Fibroblast of skin of left biceps (primary cell): ENCODE measurements at places on chromosomes 5 and 9.

GRCh38 chr9:71121275-71122021, at the start of gene TRPM3:
Gene TRPM3 (minus strand): TSS chr9:71121621. CDS start chr9:71121354, 267 bp downstream.
- DNase-seq, result no peak

GRCh38 chr5:32297181-32298058, 15.3 kb downstream of the MTMR12 start:
- DNase-seq, result no peak

DNA sequence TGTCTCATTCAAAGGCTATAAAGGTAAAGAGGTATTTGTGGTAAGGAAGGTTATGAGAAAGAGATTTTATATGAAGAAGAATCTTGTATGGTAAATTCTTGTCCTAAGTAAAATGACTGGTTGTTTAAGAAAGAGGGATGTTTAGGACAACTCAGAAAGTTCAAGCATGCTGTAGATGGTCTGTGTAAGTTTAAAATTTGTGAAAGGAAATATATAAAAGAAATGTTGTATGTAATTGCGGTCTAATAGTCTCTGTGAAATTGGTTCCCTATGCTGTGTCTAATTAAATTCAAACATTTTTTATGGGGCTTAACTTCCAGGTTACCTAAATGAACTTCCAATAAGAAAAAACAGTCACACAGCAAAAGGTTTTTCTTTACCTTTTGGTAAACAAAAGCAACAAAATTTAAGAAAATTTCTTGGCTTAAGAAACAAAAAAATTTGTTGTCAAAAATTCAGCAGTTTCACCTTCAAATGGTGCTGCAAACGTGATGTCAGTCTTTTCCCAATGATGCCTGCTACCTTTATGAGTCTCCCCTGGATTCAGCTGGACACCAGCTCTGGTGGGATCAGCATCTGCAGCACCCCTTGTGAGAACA, 83.0 kb upstream of the FCN1 start:
- DNase-seq, result no peak

- DNase-seq, result no peak
Observed at GRCh38 chr5:14143841-14144585, 871 bp downstream of the TRIO start.

GRCh38 chr5:178473854-178474253, 116.3 kb downstream of the COL23A1 start:
- no peak for DNase-seq

DNA sequence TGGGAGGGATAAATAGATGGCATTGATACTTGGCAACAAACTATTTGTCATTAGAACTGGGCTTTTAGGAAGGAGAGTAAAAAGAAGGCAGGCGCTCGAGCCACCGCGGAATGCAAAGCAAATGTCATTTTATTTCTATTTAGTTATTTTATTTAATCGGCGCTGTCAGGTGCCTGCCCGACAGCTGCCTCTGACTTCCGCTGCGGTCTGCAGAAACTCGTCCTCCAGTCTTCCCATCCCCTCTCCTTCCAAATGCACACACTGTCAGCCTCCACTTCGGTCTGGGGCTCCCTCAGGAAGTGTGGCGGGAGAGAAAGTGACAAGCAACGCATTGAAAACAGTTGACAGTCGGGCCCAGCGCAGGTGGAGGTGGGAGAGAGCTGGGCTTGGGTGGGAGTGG, 29.3 kb downstream of the ASS1 start:
- DNase-seq, result no peak

DNA sequence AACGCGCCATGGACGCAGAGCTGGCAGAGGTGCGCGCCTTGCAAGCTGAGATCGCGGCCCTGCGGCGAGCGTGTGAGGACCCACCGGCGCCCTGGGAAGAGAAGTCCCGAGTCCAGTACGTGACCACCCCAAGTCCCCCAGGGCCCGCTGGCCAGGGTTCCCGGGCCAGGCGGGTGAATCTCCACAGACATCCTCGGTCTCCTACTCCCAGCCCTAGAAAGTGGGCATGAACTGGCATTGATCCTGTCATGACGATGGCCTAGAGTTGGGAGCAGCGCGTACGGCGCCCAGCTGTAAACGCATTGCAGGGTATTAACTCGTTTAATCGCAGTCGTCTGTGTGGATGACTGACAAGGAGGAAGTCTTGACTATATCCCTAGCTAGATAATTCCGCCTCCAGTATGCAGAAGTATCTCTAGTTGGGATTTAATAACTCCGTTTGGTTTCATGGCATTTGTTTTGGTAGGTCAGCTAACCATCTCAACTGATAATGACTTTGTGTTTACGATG, 293 bp downstream of the CENPP start:
- no peak for DNase-seq

DNA sequence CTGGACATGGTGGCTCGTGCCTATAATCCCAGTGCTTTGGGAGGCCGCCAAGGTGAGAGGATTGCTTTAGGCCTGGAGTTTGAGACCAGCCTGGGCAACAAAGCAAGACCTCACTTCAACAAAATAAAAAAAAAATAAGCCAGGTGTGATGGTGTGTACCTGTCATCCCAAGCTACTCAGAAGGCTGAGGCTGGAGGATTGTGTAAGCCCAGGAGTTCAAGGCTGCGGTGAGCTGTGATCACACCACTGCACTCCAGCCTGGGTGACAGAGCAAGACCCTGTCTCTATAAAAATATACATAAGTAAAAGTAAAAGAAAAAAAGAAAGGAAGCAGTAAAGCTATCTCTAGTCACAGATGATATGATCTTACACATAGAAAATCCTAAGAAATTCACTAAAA, 59.5 kb upstream of the SYNPO start:
- DNase-seq, result no peak

DNA sequence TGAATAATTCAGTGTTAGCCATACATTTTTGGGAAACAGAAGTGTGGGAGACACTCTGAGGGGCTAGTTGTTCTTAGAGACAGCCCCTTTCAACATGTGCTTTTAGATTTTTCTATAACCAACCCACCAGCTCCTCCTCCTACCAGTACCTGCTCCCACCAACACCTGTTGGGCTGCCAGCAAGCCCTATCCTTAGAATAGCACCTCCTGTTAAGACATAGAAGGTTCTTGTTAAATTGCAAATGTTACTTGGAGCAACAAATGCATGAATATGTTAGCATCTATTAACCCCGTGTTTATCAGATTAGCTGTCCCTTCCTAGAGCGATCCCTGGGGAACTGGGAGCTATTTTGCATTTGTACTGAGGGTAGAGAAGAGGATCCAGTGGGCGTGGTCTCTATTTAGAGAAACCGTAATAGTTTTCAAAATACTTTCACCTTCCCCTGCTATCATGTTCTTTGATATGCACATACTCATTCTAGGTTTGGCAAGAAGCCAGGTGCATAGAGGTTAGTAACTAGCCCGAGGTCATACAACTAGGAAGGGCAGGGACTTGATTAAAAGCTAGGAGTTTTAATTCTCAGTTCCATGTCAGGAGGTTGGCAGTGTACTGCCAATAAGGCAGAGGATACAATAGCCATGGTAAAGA, 334.4 kb downstream of the KCTD16 start:
- no peak for DNase-seq

GRCh38 chr5:39164016-39164415, 55.3 kb downstream of the FYB1 start:
- DNase-seq, result no peak

DNA sequence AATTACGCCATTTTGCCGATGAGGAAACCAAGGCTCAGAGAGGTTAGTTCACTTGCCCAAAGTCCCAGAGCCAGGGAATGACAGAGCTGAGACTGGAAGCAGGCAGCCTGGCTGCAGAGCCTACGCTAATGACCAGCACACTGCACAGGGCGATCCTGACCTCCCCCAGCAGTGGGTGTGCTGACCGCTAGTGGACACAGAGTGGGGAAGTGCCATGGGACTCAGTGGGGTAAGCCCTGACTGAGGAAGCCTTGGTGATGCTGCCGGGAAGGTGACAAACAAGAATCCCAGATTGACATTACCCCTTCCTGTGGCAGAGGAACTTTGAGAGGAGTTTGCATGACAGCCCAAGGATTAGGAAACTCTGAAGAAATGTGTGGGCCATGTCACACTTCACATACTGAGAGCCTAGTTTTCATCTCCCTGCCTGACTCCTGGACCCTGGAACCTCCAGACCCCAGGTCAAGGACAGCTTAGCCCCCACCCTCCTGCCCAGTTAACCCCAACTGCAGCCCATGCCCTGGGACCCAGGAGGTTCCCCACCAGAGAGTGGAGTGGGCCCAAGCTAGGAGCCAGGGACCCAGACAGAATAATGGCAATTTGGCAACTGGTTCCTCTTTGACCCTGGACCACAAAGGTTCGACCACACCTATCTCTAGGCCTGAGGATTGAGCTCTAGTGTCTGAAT, 19.7 kb upstream of the CSF1R start:
- no peak for DNase-seq

GRCh38 chr9:99466781-99467180, 244.7 kb downstream of the SEC61B start:
- no peak for DNase-seq

- DNase-seq, result no peak
Observed at GRCh38 chr5:31049936-31050704, 143.4 kb upstream of the CDH6 start.

DNA sequence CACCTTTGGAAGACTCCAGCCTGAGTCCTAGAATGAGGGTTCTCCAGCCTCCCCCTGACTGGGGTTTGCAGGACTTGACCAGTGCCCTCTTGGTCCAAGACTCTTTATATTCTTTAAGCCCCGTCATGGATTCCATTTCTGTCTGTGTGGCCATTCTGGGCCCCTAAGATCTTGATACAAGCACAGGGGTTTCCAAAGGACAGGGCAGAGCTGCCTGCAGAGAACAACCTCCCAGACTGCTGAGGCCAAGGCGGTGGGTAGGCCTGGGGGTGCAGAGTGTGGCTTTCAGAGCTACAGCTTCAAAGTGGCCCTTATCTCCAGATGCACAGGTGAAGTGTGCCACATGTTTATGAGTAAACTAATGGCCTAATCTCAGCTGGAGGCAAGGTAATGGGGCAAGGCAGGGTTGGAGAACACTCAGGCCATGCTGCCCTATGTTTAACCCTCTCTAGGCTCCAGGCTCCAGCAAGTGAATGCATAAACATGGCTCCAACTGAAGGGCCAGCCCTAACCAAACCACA, 32.1 kb downstream of the FOXI1 start:
- no peak for DNase-seq

- DNase-seq, result no peak
Observed at GRCh38 chr5:4207486-4207885, 611.9 kb downstream of the IRX1 start.

DNA sequence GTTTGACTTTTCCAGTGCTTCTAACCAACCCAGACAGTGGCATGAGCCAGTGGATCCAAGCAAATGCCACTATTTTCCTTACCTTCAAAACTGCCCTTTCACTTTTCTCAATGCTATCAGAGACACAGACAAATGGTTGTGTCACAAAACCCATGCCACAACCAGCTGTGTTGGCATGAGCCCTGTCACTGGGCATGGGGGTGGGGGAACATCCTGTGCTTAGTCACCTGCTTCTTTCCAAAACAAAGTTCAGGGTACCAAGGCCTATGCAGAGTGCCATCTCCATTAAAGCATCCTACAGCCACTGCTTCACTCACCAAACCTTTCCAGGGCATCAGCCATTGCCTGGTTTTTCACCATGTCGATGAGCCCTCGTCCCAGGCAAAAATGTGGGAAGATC, 30.1 kb downstream of the NIPSNAP3B start:
- no peak for DNase-seq

- DNase-seq, result no peak
Observed at GRCh38 chr5:113062869-113063508, 86.4 kb downstream of the DCP2 start.

DNA sequence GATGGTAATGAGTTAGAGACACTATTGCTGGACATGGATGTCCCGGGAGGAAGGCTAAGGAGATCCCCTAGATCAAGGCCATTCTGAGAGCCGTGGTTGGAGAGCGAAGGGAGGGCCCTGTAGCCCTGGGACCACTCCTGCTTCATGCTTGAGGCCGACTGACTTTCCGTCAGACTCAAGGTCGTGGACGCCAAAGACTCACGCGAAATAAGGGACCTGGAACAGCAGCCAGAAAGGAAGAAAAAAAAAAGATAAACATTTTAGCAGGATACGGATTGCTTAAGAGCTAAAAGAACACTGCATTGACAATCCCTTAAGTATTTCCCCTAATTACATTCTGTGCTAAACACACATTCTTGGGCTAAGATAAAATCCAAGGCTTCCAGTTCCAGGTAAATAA, 181.2 kb downstream of the GLIS3 start:
- no peak for DNase-seq

DNA sequence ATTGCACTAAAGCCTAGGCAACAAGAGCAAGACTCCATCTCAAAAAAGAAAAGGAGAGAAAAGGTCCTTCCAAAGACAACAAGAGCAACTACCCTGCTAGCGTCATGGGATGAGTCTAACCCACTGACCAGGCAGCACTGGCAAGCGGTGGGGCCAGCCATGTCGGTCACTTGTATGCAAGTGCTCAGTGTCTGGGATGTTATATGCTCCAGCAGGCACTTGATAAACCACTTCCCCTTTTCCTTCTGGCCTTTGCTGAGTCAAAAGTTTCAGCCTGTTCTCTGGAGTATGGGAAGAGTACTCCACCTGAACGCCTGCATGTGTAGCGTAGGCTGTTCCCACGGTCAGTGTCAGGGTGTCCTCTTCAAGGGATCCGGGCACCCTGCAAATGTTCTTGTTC, 9.2 kb upstream of the MXD3 start:
- no peak for DNase-seq

DNA sequence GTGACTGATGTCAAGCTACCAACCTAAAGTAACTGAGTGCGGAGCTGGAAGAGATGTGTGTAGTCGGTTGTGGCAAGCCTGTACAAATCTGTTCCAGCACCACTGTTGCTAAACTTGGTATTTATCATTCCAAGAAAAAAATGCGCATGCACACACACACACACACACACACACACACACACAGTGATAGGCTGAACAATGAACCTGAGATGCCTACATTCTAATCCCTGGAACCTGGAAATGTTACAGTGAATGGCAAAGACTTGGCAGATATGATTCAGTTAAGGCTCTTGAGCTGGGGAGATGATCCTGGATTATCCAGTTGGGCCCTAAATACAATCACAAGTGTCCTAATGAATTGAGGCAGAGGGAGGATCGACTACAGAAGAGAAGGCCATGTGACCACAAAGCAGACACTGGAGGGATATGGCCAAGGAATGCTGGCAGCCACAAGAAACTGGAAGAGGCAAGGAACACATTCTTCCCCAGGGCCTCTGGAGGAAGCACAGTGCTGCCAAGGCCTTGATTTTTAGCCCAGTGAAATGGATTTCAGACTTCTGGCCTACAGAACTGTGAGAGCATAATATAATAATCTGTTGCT, 49.7 kb upstream of the LHFPL2 start:
- DNase-seq, result peak; percentile 43
